ENCODE measurements at places on chromosomes 5 and 9. TPM values are rescaled to one million over a fixed set of nuclear protein-coding genes. Genes with fewer than 3 reads are reported as not detected.

The IER5L gene
- 12.5 TPM for total RNA-seq

The PWWP2A gene
- total RNA-seq = 12.5 TPM

DNA sequence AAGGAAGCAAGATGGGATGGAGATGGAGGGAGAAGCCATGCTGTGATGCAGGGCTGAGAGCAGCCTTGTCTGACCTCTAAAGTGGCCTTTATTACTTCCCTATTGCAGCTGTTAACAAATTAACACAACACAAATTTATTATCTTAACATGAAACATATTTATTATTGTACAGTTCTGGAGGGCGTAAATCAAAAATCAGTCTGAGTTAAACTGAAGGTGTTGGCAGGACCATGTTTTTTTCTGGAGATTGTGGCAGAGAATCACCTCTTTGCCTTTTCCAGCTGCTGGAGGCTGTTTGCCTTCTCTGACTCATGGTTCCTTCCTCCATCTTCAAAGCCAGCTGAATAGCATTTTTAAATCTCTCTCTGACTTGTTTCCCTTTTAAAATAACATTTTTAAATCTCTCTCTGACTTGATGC lies 7.2 kb upstream of the MCC start:
- DNase-seq = peak; percentile 52

The RANBP17 gene
- total RNA-seq = 29.7 TPM

DNA sequence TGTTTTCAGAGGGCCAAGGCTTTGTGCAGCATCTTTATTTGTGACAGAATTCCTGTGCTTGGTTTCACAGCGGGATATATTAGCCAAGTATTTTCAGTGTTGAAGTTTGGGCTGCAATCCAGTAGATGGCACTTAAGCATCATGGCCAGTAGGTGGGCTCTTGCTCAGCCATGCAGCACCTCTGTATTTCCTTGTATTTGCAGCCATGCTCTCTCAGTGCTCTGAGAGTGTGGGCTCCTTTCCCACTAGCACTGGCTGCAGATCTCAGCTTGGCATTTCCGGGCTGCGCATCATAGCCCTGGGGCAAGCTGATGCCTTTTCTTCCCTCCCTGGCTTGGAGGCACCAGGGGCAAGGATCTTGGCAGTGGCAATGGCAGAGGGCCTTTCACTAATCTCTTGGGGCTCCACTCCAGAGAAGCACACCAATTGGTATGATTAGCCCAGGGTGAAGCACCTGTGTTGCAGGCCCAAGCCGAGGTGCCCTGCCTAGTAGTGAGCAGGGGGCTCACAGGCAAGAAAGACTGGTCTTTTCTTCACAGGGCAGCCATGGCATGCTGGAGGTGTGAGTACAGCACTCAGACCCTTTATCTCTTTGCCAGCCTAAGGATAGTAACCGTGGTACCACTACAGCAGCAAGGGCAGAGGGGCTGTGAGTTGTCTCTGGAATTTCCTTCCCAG lies 48.3 kb downstream of the SLCO6A1 start:
- DNase-seq = no peak

GRCh38 chr5:38752622-38753021 lies 93.2 kb upstream of the OSMR start:
- no peak for DNase-seq

- peak; percentile 45 for DNase-seq
Observed at GRCh38 chr9:129317179-129318011, 139.3 kb upstream of the IER5L start.
